Inflammatory macrophage treated with lipopolysaccharide for 4 hours (primary cell): ENCODE measurements at places on chromosomes 6 and 20.
A peak's percentile ranks its signal among the peaks of the same experiment; 100 is the strongest.

DNA sequence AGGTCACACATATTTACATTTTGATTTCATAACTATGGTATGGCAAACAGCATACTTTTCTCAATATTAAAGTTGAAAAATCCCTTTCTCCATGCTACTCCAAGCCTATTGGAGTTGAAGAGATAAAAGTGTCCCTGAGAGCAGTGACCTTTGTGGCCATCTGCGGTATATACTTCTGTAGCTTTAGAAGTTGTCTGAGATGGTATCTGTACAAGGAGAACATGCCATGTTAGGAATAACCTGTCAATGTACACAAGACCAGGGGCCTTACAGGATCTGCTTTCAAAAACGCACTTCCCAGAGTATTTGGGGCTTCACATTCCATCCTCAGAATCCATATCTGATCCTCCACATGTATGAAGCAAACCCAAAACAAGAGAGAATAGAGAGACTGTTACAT lies 226.7 kb downstream of the MEI4 start:
- DNase-seq, result no peak

DNA sequence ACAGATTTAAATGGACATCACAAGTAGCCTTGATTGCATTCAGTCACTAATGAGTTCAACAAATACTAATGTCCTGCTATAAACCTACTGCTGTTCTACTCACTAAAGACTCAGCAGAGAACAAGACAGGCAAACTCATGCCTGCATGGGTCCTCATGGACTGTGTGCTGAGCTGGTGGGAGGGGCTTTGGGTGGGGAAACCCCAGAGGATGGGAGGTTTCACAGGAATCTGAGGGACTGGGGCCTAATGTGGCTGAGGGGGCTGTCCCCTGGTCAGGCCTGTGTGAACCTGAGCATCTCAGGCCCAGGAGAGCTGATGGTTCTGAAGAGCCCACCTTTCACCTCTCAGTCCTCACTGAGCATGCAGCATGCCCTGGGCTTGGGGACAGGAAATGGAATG lies 1.4 kb downstream of the CST8 start:
- no peak for DNase-seq

GRCh38 chr6:13229205-13230085 lies 98.9 kb downstream of the TBC1D7 start:
- DNase-seq, result no peak

GRCh38 chr6:117676577-117677218 lies 1.4 kb downstream of the NUS1 start:
- peak; percentile 39 for DNase-seq

DNA sequence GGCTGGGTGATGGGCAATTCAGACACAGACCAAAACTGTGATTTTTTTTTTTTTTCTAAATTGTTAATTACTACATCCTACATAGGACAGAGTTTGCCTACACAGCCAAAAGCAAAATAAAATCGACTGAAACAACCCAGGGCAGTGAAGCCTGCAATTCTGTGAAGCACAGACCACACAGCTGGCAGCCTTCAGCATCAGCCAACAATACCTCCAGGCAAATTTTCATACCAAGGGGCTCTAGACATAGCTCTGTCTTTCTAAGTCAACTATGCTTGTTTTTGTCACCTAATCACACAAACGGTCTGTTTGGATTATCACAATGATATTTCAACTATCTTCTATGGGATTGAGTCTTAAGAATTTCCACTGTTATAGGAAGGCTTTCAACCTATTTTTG lies 17.6 kb downstream of the RMND1 start:
- DNase-seq, result no peak

GRCh38 chr6:127954082-127954481 lies 53.2 kb upstream of the THEMIS start:
- DNase-seq, result no peak

- DNase-seq, result no peak
These were observed 1263.3 kb upstream of the EYS start for GRCh38 chr6:66970373-66970772.

DNA sequence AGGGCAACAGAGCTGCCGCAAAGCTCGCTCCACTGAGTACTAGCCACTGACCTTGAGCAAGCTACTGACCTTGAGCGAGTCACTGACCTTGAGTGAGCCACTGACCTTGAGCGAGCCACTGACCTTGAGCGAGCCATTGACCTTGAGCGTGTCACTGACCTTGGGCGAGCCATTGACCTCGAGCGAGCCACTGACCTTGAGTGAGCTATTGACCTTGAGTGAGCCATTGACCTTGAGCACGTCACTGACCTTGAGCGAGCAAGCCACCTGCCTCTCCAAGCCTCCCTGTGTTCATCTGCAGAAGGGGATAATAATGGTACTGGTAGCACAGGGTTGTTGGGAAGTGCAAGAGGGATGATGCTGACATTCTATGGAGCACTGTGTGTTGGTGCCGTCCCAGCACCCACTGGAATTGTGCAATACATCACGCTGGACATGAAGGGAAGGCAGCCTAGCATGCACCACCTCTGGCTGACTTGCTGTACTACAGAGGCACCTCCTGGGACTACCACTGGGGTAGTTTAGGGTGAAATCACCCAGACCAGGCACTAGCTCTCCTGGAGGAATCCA lies 60.2 kb downstream of the CTCFL start:
- DNase-seq, result peak; percentile 85

GRCh38 chr6:144394210-144394609 lies 109.1 kb downstream of the UTRN start:
- DNase-seq, result peak; percentile 17

DNA sequence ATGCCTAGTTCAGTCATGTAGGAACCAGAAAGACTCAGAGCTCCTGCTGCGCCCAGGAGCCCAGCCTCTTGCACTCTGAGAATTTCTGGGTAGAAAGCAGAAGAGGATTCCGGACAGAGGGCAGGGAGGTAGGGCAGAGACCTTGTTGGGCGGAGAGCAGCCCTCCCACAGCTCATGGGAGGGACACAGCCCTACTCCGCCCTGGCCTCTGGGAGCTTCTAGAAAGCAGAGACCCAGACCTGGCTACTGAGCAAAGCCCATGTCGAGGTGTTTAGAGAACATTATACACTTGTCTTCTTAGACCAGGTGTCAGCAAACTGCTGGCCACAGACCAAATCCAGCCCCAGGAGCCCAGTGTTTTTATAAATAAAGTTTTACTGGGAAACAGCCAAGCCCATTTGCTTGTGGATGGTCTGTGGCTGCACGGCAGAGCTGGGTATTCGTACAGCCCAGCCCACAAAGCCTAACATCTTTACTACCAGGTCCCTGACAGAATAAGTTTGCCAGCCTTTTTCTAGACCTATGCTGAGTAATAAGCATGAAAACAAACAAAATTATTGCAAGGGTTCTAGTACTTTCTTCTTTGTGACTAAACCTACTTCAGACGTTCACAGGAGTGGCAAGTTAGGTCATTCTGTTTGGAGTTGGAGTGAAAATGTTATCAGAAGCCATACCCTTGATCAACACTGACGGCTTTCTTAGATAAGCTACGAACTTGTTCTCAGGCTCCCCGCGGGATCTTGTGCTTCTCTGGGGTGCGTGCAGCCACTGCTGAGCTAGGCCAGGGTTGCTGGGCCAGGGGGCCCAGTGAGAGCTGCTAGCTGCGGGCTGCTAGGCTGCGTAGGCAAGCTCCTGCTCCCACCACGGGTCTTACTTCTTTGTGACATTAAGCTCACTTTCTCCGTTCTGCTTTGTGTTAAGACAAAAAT lies 235.1 kb upstream of the FOXQ1 start:
- DNase-seq, result no peak

DNA sequence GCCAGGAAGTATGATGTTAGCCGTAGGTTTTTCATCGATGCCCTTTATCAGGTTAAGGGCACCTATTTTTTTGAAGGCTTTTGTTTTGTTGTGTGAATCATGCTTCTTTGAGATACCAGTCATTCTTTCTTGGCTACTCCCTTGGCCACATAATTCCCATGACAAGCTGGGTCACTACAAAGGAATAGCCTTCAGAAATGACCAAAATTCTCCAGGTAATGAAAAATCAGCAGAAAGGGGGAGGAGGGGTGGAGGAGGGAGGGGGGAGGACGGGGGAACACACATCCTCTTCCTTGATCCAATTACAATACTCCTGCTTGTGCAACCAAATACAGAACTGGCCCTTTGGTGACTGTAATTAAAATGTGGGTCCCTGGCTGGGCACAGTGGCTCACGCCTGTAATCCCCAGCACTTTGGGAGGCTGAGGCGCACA lies 21.7 kb upstream of the TGM2 start:
- peak; percentile 48 for DNase-seq

GRCh38 chr6:99591673-99592364 lies 14.8 kb upstream of the PRDM13 start:
- no peak for DNase-seq

- no peak for DNase-seq
These were observed 54.4 kb downstream of the DHX35 start for GRCh38 chr20:39016506-39016905.

DNA sequence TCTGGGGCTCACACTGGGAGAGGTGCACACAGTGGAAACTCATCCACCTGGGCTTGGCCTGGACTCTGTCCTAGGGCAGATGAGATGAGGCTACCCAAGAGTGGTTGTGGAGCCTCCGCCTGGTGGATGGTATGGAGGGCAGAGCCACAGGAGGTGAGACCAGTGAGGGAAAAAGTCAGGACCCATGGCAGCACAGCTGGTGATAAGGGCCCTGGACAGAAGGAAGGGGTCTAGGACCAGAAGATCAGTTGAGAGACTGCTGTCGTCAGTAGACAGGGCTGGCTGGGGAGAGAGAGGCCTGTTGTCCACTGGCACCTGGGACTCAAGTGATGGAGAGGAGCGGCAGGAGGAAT lies 29.8 kb downstream of the PLCG1 start:
- no peak for DNase-seq
